ENCODE measurements at places on chromosomes 6 and 20. TPM values are rescaled to one million over a fixed set of nuclear protein-coding genes. Genes with fewer than 3 reads are reported as not detected.

EYA2 gene
- polyA plus RNA-seq, result not detected

C6orf163 gene
- 0.65 TPM for polyA plus RNA-seq

LAMA5 gene
- polyA plus RNA-seq, result not detected

MACROD2 gene
- not detected for polyA plus RNA-seq

F13A1 gene
- 0.05 TPM for polyA plus RNA-seq

TCF15 gene
- not detected for polyA plus RNA-seq

DNA sequence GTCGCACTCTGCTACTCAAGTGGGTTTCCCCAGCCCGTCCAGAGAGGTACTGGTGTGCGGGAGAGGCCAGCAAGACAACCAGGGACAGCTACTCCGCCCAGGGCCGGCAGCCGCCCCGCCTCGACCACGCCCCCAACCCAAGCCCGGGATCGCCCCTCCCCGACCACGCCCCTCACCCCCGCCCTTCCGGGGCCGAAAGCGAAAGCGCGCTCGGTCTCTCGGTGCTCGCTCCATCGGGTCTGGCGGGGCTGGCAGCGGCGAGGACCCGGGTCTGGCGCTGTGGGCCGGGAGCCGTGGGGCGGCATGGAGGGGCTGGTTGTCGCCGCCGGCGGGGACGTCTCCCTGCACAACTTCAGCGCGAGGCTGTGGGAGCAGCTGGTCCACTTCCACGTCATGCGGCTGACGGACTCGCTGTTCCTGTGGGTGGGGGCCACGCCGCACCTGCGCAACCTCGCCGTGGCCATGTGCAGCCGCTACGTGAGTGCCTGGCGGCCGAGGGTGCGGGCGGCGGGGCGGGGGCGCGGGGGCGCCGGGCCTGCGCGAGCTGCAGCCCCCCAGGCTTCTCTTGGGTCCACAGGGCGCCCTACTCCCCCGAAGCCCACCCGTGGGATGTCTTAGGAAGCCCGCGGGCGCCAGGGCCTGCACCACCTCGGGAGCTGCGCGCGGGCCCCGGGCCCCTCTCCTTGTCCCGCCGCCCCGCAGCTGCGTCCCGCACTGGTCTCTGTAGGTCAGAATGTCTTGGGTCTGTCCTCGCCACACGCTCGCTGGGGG is at the start of gene PSMG4:
Gene PSMG4 (plus strand): TSS at position 228 of the 771 bp plus-strand sequence. CDS start 76 bp downstream, at position 304.
- DNase-seq, result peak; percentile 86

DNA sequence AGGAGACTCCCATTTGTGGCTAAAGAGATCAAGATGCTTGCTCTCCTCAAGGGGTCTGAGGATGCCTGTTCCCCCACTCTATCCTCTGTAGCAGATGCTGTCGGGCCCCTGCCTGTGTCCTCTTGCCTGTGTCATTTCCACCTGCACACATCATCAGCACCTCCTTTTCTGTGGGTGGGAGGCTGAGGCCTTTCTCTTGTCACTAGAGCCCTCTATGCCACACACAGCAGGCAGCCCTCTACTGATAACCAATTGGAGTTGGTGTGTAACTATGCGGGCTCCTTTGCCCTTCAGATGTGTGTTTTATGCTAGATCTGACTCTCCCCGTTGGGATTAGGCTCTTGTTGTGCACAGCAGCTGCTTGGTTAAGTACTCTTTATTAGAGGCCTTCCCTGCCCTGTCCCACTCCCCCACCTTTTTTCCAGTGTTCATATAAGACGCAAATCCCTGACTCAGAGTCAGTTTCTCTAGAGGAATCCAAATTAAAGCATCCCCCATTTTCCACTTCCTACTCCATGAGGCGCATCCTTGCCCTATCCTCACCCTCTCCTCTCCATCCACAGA is 7.7 kb downstream of the TREML2 start:
- DNase-seq, result no peak

GRCh38 chr6:43740961-43741764 is 28.8 kb upstream of the VEGFA start:
- no peak for DNase-seq

- no peak for DNase-seq
Measured at GRCh38 chr6:45491048-45491735, 113.5 kb upstream of the SUPT3H start.

DNA sequence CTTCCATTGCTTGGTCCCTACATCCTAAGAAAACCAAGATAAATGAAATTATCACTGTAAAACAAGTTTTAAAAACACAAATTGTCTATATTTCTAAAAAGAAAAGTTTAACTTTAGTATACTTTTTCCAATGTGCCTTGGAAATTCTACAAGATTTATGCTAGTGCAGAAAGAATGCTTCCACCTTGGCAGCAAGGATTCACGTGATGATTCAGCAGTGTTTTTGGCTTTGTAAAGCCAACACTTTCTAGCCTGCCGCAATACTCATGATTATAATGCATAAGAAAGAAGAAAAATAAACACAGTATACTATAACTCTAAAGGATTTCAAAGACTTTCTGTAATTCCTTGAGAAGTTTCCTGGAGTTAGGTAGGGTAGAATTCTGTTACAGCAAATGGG is 442.7 kb downstream of the TENT5A start:
- DNase-seq, result no peak

DNA sequence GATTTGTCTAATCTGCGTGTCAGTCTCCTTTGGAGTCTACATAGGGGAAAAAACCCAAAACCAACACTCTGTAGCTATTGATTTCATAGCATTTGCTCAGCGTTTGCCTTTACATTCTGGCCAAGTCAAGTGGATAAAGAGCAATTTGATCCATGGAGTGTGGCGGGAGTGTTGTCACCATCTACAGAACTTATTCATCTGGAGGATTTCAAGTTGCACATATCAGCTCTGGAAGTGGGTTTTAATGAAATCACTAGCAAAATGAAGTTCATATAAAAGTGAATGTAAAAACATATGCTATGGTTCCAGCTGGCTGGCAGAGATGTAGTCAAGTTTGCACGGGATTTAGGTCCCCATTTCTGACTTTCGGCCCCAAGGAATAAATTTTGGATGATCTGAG is 219.7 kb upstream of the SUPT3H start:
- DNase-seq, result no peak

DNA sequence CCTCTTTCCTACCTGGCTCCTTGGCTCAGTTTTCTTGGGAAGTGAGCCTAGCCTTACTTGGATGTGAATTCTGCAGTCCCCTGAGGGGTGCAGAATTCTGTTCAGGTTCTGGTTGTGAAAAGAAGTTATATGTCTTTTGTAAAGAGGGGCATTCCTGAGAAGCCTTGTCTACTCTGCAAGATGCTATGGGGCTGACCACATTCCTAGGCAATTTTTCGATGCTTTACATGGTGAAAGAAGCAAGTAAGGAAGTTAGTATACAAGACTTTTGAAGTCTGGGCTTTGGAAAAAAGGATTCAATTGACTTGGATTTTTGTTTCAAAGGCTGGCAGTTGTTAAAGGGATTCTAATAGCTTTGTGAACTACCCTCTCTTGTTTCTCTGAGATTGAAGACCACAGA is 167.9 kb upstream of the STMND1 start:
- DNase-seq, result no peak

- DNase-seq, result no peak
Measured at GRCh38 chr20:21090721-21091120, 15.4 kb downstream of the LINC00237 start.

GRCh38 chr6:116008470-116009243 is 52.0 kb downstream of the FRK start:
- DNase-seq, result no peak

DNA sequence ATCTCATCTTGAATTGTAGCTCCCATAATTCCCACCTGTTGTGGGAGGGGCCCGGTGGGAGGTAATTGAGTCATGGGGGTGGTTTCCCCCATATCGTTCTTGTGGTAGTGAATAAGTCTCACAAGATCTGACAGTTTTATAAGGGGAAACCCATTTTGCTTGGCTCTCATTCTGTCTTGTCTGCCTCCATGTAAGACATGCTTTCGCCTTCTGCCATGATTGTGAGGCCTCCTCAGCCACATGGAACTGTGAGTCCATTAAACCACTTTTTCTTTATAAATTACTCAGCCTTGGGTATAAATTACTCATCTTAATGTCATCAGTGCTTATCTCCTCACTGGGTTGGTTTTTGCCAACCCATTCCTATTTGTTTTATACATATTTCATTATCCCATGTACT is 142.0 kb upstream of the GMDS start:
- DNase-seq, result no peak

DNA sequence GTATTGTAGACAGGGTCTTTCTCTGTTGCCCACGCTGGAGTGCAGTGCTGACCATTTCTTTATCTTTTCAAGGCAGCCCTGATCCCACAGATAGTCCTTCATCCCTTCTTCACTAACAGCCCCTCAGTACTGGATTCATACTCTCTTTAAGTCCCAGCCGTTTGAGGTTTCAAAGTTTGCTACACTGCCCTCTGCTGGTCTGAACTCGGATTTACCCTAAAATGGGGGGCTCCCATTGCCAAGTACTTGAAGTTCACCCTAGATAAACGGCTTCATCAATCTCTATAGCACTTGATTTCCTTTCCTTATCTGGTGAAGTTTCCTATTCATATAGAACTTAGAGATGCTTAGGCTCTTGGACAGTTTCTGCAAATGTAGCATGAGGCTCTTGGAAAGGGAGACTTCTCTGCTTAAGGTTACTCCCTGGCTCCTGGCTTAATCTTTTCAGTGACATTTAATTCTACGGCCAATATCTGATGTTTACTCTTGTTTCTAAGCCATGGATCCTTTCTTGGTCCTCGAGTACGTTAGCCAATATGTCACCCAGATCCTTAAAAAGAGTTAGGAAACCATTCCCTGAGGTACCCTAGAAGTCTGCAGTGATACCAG is 21.4 kb upstream of the PREP start:
- peak; percentile 11 for DNase-seq

- no peak for DNase-seq
Measured at GRCh38 chr20:831251-831650, 2.3 kb upstream of the FAM110A start.

- no peak for DNase-seq
Measured at GRCh38 chr20:50092436-50092835, 20.5 kb downstream of the UBE2V1 start.

DNA sequence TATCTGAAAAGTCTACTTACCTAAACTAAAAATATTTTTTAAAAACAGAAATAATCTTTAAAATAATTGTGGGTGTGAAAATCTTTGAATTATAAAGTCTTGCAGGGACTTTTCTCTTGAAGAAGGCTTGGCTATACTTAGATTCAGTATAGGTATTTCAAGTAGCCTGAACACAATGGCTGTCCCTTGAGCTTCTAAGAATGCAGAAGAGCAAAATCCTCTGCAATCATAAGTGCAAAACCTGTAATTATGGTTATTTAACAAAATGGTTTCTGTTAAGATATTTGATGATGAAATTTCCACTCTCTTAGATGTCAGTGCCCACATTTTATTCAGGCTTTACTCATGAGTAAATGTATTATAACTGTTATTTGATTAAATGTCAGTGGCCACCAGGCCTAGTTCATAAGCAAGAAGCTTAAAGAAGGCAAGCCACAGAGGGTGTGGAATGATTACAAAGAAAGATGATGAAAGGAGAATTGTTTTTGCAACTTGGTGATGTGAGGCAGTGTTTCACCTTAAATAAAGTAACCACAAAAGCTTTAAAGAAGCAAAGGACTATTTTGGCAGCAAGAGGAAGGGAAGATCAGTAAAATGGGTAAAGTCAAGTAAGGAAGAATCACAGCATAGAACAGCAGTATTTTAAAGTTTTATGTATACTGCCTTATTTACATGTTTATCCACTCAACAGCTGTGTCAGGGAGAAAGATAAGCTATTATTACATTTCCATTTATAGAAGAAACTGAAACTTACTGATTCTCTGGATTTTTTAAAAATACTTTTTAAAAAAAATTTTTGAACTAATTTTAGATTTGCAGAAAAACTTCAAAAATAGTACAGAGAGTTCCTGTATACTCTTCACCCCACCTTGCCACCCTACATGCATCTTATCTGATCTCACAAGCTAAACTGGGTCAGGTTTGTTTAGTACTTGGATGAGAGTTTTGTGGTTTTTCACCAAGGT is 351.2 kb upstream of the RUNX2 start:
- DNase-seq, result peak; percentile 84

DNA sequence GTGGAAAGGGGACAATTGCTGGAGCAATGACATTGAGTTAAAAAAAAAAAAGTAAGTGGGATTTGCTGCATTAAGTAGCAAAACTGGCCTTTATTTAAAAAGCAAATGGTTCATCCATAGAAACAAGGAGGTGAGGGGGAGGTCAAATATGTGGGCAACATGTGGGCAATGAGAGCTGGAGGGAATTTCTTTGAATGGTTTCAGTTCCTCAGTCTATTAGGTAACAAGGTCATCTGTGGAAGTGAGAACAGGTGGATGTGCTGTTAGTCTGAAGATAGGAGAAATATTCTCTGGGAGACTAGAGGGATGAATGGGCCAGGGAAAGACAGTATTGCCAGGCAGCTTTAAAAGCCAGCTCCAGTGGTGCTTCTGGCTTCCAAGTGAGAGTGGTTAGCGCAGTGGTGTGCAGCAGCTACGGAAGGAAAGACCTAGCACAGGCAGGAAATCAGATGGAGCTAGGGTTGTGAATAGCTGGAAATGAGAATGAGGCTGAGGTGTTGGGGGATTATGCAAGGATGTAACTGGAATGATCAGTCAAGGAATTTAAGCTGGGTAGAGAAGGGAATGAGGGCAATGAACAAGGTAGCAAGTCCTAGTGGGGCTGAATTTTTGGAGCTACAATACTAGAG is 727.6 kb downstream of the PTPRT start:
- DNase-seq, result no peak

DNA sequence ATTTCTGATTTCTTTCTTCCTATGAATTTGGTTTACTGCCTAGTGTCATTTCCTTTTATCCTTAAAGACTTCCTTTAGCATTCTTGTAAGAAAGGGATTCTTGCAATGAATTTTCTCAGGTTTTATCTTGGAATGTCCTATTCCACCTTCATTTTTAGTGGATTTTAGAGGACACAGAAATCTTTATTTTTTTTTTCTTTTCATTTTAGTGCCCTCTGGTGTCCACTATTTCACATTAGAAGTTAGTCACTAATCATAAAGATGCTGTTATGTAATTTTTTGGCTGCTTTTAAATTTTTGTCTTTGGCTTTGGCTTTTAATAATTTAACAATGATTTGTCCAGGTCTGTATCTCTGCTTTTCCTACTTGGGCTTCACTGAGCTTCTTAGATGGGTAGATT is 28.1 kb downstream of the LMBRD1 start:
- no peak for DNase-seq

DNA sequence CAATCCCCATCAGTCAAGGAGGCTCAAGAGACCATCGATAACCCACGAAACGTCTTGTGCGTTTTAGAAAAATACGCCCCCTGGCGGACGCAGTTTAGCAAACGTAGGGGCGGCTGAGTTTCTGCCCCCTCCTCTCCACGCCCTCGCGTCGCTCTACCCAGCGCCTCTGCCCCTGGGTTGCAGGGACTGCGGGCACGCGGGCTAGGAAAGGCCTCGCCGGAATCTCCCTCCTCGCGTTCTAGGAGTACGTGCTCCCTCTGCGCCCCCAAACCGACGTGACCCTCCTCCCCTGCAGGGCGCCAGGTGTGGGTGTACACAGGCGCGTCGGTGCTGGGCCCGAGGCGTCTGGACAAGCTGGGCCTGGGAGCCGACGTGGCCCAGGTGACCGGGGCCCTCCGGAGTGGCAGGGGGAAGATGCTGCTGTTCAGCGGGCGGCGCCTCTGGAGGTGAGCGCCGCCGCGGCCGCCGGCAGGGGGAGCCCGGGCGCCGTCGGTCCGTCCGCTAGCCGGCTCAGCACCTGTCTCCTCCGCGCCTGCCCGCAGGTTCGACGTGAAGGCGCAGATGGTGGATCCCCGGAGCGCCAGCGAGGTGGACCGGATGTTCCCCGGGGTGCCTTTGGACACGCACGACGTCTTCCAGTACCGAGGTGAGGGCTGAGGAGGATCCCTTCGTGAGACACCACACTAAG is 5.3 kb downstream of the MMP9 start:
- peak; percentile 60 for DNase-seq

- no peak for DNase-seq
Measured at GRCh38 chr20:36544134-36545018, 3.1 kb downstream of the MYL9 start.
